Activated CD4-positive, alpha-beta T cell treated with anti-CD3 and anti-CD28 coated beads, Interleukin-2, amount 10 ng/mL, durations not matched to agents 7 days and 5 days (primary cell): ENCODE measurements at places on chromosomes 11 and 22.
A peak's percentile ranks its signal among the peaks of the same experiment; 100 is the strongest.

GRCh38 chr22:20204311-20204710, 53.5 kb upstream of the CCDC188 start:
- DNase-seq, result no peak
- no peaks in the 10 kb centered on the region for H3K27me3 ChIP-seq
- peaks cover 23% of the 10 kb centered on the region for H3K4me1 ChIP-seq
- no peak overlapping the region for H3K4me3 ChIP-seq
- peak overlapping the region; percentile 98 for H3K27ac ChIP-seq
- no peaks in the 10 kb centered on the region for H3K36me3 ChIP-seq

DNA sequence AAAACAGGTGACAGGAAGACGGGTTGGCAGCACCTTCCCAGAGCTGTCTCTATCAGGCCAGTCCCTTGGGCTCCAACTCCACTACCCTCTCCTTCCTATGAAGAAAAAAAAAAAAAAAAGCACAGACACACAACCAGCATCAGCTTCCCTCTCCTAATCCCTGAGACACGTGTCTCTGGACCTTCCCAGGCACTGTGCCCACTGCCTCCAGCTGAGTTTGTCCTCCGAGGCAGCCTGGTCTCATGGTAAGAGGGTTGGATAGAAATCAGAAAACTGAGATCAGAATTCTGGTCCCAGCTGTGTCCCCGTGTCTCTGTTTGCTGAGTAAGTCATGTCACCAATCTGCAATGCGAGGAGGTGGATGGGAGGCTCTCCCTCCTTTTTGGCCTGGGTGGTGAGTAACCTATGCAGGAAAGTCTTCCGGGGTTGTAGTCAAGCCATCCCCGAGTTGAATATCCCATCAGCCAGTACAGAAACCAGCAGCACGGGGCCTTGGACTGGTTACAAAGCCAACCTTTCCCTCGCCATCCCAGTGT, 193.7 kb upstream of the TBCEL start:
- no peaks in the 10 kb centered on the region for H3K4me1 ChIP-seq
- no peak overlapping the region for H3K4me3 ChIP-seq
- H3K27me3 ChIP-seq, result no peaks in the 10 kb centered on the region
- H3K36me3 ChIP-seq, result no peaks in the 10 kb centered on the region
- no peak for DNase-seq

- H3K4me1 ChIP-seq, result no peaks in the 10 kb centered on the region
- no peak for DNase-seq
- no peak overlapping the region for H3K4me3 ChIP-seq
- no peaks in the 10 kb centered on the region for H3K36me3 ChIP-seq
- no peak overlapping the region for H3K27ac ChIP-seq
Measured at GRCh38 chr11:116721988-116722387, 50.8 kb downstream of the BUD13 start.

DNA sequence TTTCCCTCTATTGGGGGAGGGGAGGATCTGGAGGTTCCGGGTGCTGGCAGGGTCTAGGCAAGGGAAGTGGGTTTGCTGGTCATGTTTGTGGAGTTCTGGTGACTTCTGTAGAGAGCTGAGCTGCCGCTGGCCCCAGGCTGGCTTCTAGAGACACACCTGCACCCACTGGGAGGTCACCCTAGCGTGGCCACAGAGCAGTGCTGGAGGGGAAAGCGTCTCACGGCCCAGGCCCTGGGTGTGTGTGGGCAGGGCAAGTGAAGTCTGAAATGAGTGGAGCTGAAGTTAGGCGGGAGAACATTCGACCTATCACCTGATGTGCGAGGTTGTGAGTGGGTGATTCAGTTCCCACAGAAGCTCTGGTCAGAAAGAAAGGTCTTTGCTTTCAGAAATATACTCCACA, 27.9 kb downstream of the SMIM38 start:
- peaks cover 2% of the 10 kb centered on the region for H3K27me3 ChIP-seq
- H3K4me3 ChIP-seq, result no peak overlapping the region
- no peak overlapping the region for H3K27ac ChIP-seq
- H3K36me3 ChIP-seq, result no peaks in the 10 kb centered on the region
- H3K4me1 ChIP-seq, result no peaks in the 10 kb centered on the region

- H3K36me3 ChIP-seq, result no peaks in the 10 kb centered on the region
- no peak for DNase-seq
- H3K4me3 ChIP-seq, result no peak overlapping the region
- no peak overlapping the region for H3K27ac ChIP-seq
- H3K27me3 ChIP-seq, result peaks cover 33% of the 10 kb centered on the region
- no peaks in the 10 kb centered on the region for H3K4me1 ChIP-seq
Measured at GRCh38 chr11:48248902-48249301, 4.0 kb downstream of the OR4X2 start.

DNA sequence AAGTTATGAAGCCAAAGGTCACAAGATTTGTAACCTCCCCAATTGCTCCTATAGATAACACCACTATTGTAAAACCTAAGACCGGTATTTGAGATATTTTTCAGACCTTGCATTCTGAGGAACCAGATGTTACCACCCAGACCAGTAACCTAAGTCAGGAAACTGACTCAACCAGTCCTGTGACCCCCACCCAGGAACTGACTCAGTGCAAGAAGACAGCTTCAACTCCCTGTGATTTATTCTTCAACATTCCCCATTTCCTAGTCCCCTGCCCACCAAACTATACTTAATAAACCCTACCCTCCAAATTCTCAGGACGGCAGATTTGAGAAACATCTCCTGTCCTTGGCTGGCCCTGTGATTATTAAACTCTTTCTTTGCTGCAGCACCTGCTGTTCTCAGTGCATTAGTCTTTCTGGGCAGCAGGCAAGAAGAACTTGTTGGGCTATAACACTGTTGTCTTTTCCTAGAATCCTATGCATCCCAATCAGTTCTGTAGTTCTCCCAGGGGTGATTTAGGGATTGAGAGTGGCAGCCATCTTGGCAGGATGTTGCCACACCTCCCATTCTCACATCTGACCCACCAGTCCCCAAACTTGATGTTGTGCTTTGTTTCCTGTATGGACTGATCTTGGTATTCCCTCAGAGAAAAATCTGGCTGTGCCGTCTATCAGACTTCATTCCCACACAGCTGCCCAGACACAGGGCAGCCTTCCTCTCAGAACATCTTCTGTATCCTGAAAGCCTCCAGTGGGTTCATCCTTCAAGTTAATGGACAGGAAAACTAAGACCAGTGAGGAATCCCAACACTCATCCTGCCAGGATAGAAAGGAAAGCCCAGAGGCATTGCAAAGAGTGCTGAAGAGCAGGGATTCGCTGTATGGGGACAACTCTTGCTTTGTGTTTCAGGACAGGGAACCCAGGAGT, 104.0 kb downstream of the PDE2A start:
- no peak overlapping the region for H3K4me3 ChIP-seq
- no peaks in the 10 kb centered on the region for H3K36me3 ChIP-seq
- no peak for DNase-seq
- H3K4me1 ChIP-seq, result peaks cover 11% of the 10 kb centered on the region
- H3K27me3 ChIP-seq, result peaks cover 17% of the 10 kb centered on the region
- no peak overlapping the region for H3K27ac ChIP-seq

DNA sequence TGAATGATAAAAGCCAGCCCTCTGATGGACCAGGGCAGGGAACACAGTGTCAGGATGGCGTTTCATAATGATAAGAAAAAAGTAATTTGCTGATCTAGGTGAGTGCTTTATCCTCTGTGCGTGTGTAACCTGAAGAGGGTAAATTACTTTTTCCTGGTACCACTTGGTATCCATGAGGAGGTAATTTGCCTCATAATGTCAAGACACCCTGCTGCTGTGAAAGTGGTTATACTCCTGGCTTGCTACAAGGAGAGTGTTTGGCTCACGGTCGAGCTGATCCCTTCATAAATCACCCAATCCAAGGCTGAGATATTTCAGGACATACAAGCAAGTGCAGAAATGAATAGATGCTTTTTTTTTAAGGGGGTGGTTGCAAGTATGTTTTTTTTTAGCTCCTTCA, 207.2 kb upstream of the PGR start:
- H3K4me3 ChIP-seq, result no peak overlapping the region
- H3K36me3 ChIP-seq, result no peaks in the 10 kb centered on the region
- no peak overlapping the region for H3K27ac ChIP-seq
- no peaks in the 10 kb centered on the region for H3K4me1 ChIP-seq
- no peaks in the 10 kb centered on the region for H3K27me3 ChIP-seq

DNA sequence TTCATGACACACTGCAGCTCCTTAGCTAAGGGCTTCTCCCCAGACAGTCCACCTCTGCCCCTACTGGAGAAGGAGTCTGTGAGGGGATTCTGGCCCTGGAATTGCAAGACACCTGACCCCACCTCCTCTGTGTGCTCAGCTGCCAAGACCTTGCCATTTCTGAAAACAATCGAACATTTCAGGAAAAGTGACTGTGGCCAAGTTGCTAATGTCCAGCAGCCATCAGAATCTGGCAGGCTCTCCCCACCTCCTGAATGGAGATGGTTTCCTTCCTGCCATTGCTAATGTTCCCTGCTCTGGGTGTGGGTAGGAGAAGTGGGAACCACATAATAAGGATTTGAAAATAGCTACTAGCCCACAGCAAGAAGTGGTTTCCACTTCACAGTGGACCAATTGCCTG, 127.2 kb upstream of the ALX4 start:
- H3K27ac ChIP-seq, result no peak overlapping the region
- H3K4me1 ChIP-seq, result no peaks in the 10 kb centered on the region
- peaks cover 37% of the 10 kb centered on the region for H3K27me3 ChIP-seq
- no peak for DNase-seq
- no peaks in the 10 kb centered on the region for H3K36me3 ChIP-seq

GRCh38 chr22:40040927-40041326, 46.2 kb downstream of the FAM83F start:
- peaks cover 20% of the 10 kb centered on the region for H3K4me1 ChIP-seq

DNA sequence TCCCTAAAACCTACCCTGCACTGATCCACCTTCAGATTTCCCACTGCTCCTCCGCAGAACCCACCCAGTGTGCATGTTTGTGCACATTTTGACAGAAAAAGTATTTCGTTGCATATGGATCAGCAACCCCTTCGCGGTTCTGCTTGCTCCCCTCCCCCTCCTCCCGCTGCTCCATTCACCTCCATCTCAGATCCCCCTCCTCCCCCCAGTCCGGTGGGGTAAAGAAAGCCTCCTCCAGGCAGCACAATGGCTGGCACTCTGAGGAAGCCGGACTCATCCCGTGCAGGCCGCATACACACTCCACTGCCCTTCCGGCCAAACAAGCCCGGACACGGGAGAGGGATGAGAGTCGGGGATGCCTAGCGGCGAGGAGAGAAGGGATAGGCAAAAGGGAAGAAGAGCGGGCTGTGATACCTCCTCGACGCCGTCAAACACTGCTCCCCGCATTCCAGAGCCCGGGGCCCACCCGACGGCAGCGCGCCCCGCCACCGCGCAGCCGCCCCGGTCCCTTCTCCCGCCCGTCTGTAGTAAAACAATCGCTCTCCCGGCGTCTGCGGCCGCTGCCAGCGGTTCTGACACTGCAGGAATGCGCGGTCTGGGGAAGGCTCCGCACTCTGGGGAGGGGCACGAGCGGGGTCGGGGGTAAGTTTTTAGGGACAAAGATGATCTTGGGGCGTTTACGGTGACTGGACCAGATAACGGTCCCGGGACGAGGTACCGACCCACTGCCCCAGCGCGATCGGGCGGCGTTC, 915 bp downstream of the FEZ1 start:
- H3K4me3 ChIP-seq, result peak overlapping the region; percentile 67
- peaks cover 18% of the 10 kb centered on the region for H3K4me1 ChIP-seq
- H3K27ac ChIP-seq, result peak overlapping the region; percentile 22
- peaks cover 61% of the 10 kb centered on the region for H3K27me3 ChIP-seq

DNA sequence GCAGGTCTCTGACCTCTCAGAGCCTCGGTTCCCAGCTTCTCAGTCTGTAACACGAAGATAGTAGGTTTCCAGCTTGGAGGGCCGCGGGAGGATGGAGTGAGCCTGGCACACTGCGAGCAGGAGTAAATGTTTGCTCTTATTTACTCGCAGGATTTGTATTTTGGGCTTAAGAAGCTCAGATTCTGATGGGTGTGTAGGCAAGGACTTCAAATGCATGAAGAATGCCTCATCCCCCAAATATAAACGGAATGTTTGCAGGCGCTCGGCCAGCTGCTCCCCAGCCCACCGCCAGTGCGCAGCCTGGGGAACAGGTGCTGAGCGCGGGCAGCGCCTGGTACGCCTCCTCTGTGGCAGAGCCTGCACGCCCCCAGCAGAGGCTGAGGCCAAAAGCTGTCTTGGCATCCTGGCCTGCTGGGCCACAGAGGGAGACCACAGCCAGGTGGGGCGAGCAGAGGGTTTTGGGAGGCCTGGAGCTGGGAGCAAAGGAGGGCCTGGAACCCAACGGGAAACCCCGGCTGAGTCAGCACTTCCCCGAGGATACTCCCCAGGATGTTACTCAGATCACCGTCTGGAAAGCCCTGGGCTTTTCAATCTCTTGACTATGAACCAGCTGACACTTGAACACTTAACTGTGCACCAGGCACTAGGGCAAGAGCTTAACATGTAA, 9.4 kb downstream of the EHD1 start:
- peak overlapping the region; percentile 83 for H3K27ac ChIP-seq
- DNase-seq, result no peak
- no peaks in the 10 kb centered on the region for H3K27me3 ChIP-seq
- H3K4me1 ChIP-seq, result peaks cover 86% of the 10 kb centered on the region
- H3K4me3 ChIP-seq, result peak overlapping the region; percentile 62

- no peak for DNase-seq
- H3K4me1 ChIP-seq, result peaks cover 48% of the 10 kb centered on the region
- peaks cover 16% of the 10 kb centered on the region for H3K36me3 ChIP-seq
- H3K27ac ChIP-seq, result no peak overlapping the region
Measured at GRCh38 chr11:2380807-2381350, 3.8 kb downstream of the CD81 start.

- peaks cover 33% of the 10 kb centered on the region for H3K4me1 ChIP-seq
- DNase-seq, result no peak
- peak overlapping the region; percentile 64 for H3K27ac ChIP-seq
- H3K27me3 ChIP-seq, result no peaks in the 10 kb centered on the region
- peak overlapping the region; percentile 72 for H3K4me3 ChIP-seq
- peaks cover 3% of the 10 kb centered on the region for H3K36me3 ChIP-seq
Measured at GRCh38 chr22:30398685-30399680, 2.2 kb downstream of the SEC14L2 start.

- H3K4me3 ChIP-seq, result peak overlapping the region; percentile 89
- DNase-seq, result peak; percentile 53
- H3K4me1 ChIP-seq, result peaks cover 20% of the 10 kb centered on the region
Measured at GRCh38 chr11:130068986-130069658, 572 bp upstream of the APLP2 start.

GRCh38 chr11:61061081-61061826, 41.0 kb upstream of the CD5 start:
- H3K4me1 ChIP-seq, result peaks cover 84% of the 10 kb centered on the region
- no peaks in the 10 kb centered on the region for H3K27me3 ChIP-seq
- peaks cover 33% of the 10 kb centered on the region for H3K36me3 ChIP-seq
- H3K4me3 ChIP-seq, result peak overlapping the region; percentile 69
- H3K27ac ChIP-seq, result peak overlapping the region; percentile 98

- peaks cover 16% of the 10 kb centered on the region for H3K4me1 ChIP-seq
- H3K4me3 ChIP-seq, result no peak overlapping the region
- H3K36me3 ChIP-seq, result no peaks in the 10 kb centered on the region
Measured at GRCh38 chr22:40029189-40029890, 34.6 kb downstream of the FAM83F start.

- H3K4me1 ChIP-seq, result no peaks in the 10 kb centered on the region
- no peak for DNase-seq
- H3K27me3 ChIP-seq, result no peaks in the 10 kb centered on the region
- H3K36me3 ChIP-seq, result no peaks in the 10 kb centered on the region
Measured at GRCh38 chr11:50037251-50037650, 4.6 kb downstream of the OR4C45 start.

DNA sequence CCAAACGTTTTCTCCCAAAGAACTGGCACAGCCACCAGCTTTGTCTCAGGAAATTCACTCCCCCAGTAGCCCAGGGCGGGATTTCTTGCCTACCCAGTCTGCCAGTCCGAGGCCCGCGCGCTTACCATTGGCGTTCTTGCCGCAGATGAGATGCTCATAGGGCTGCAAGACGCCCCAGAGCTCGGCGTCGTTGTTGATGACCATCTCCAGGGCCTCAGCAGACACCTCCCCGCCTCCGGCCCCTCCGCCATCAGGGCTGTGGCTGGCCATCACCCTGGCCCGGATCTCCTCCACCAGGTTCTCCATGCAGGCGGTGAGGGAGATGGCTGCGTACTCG, 1.3 kb downstream of the ABTB2 start:
- H3K27me3 ChIP-seq, result peaks cover 50% of the 10 kb centered on the region
- no peak for DNase-seq
- H3K4me1 ChIP-seq, result peaks cover 18% of the 10 kb centered on the region
- H3K27ac ChIP-seq, result no peak overlapping the region
- peak overlapping the region; percentile 50 for H3K4me3 ChIP-seq
